ENCODE measurements at places on chromosomes 5 and 9.

DNA sequence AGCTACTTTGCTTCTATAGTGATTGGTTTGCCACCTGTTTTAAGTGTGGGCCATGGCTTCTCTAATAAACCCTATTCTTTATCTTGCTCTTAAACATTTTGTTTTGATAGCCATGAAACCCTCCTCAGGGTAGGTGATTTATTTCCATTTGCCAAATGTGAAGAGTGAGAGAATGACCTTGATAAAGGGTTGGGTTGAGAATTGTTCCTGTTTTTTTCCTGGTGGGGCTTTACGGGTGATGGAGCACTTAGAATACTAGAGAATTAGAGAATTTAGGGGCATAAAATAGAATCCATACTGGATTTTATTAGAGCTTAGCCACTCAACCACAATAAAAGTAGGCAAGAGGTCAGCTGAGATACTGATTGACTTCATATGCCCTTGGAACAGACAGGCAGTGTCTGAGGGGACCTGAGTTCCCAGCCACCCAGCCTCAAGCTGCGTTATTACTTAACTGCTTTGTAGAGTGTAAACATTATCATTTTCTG is 68.9 kb downstream of the COMMD10 start:
- DNase-seq, result no peak

DNA sequence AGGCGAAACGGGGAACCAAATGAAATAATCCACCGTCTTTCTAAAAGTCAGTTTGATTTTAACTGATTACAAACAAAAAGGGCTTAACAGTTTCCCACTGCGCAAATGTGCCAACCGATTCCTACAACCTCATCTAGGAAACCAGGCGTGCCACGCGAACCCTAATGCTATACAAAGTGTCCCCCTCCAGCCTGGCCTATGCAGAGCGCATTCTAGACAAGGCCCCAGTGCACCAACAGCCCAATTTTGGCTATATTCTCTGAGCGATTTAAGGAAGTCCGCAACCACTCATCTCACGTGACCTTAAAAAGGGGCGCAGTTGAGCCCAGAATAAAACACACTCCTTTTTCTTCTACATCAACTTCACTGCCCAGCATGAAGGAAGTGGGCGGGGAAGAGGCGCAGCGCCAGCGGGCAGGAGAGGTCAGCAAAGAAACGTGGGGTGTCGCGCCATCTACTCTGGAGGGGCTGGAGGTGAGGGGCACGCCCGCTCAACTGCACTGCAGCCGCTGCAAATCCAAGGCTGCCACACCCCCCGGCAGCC is 779 bp downstream of the FAM13B start:
- DNase-seq, result peak; percentile 52

- no peak for DNase-seq
Observed at GRCh38 chr5:130061746-130062145, 157.5 kb downstream of the CHSY3 start.

- DNase-seq, result no peak
Observed at GRCh38 chr5:159764283-159765134, 151.8 kb upstream of the ADRA1B start.

- DNase-seq, result peak; percentile 71
Observed at GRCh38 chr5:170254056-170254455, 21.3 kb downstream of the C5orf58 start.

DNA sequence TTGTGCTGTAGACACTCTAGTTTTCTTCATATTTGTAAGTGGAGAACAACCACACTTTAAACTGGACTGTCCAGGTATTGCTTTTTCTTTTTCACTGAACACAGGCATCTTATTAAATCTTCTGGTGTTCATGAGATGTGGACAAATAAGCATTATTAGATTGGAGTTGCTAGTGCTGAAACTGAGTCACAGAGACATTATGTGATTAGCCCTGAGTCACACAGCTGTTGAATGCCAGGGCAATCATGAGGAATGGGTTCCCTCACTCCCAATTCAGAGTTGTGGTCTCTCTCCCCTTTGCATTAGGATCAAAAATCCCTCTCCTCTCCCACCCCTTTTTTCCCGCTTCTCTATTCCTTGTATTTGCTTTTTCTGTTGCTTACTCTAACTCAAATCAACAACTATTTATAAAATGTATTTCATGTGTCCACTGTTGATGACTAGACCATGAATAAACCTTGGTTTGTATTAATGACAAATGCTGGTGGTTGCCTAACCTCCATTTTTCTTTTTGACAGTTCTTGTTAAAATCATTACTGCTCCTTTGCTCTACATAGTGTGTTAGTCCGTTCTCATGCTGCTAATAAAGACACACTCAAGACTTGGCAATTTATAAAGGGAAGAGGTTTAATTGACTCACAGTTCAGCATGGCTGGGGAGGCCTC is 738.2 kb downstream of the BRINP1 start:
- DNase-seq, result no peak
